ENCODE measurements at places on chromosomes 16 and 17.

DNA sequence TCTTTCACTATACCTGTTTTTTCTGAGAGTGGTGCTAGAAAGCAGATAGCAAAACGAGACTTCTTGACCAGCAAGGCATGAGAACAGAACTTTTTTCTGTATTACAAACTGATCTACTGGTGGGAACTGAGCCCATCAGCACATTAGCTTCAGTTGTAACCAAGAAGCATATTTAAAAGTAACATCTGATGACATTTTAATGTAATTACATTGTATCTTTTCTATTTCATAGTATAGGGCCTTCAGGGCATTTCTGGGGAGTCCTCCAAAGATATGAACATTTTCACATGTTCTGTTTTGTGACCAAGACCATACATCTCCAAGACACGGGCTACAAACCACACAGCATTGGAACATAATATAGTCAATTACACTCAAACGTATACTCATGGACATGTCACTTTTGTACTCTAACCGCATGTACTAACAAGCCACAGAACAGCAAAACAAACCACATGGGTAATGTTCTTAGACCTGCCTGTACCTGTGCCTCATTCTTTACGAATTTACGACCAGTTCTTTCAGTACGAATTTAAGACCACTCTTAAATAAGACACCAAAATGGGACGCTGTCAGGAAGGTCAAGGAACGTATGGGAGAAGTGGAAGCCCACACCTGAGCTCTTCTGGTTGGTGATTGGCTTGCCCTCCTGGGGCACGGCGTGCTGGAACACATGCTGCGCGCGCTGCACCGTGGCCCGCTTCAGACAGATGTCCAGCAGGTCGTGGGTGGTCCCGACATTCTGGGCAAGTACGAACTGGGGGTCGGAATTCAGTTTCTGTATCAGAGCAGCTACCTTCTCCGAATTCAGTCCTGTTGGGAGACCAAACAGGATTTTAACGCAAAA, 825 bp downstream of the BLMH start:
- DNase-seq, result no peak

- no peak for DNase-seq
These were observed 21.1 kb downstream of the NPTX1 start for GRCh38 chr17:80455336-80455710.

GRCh38 chr16:12145918-12146317, 169.4 kb downstream of the SNX29 start:
- DNase-seq, result no peak

DNA sequence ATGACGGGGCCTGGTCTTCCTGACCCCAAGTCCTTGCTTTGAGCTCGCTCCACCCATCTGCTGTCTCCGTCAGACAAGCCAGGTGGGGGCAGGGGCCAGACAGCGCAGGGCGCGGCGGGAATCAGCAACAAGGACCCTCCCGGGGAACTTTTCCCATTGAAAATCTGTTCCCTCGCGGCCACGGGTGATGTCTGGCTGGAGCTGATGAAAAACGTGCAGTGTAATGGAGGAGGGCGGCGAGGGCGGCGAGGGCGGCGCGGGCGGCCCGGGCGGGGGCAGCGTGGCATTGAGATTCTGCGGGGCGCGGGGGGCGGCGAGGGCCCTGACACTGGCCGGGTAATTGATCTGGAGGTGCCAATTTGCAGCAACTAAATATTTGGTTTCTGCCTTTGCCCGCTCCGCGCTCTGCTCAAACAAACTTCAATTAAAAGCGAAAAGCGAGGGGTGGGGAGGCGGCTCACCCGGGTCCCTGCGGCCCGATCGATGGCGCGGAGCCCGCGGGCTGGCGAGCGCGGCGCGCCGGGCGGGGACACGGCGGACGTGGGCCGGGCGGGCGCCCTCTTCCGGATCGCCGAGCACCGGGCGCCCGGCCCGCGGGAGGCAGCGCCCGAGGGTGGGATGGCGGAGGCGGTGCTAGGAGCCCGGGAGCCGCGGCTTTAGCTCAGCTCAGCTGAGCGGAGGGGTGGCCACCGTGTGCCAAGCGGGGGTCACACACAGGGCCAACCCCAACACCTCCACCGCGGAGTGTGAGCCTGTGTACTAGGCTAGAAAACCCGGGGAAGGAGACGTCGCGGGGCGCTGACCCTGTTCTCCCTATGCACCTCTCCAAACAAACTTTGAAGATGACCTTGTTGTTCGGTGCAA, 32.4 kb downstream of the DCAKD start:
- DNase-seq, result peak; percentile 75

- no peak for DNase-seq
These were observed 1.8 kb downstream of the LCAT start for GRCh38 chr16:67942200-67942509.

- DNase-seq, result no peak
These were observed 54.5 kb upstream of the MTSS2 start for GRCh38 chr16:70740174-70740913.

DNA sequence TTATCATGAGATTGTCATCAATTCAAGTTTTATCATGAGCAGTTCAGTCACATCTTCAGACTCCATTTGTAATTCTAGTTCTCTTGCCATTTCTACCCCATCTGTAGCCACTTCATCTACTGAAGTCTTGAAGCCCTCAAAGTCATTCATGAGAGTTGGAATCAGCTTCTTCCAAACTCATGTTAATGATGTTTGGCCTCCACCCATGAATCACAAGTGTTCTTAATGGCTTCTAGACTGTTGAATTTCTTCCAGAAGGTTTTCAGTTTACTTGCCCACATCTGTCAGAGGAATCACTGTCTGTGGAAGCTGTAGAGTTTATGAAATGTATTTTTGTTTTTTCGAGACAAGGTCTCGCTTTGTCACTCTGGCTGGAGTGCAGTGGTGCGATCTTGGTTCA, 16.0 kb downstream of the NSRP1 start:
- no peak for DNase-seq

DNA sequence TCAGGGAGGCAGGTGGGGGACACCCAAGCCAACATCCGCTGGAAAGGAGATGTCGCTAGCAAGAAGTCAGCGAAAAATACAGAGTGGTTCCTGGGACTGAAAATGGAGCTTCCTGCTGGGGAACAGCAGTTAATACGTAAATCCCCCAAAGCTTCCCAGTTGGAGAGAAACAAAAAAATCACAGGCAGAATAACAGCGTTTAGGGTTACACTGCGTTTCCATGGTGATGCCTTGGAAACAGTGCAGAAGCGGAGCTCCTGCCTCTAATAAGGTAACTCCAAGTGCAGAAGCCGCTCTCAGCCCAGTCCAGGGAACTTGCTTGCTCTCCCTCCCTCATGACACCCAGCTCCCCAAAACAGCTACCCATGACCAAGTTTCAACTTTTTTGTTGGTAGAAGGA, 73.4 kb downstream of the PLD6 start:
- DNase-seq, result no peak

DNA sequence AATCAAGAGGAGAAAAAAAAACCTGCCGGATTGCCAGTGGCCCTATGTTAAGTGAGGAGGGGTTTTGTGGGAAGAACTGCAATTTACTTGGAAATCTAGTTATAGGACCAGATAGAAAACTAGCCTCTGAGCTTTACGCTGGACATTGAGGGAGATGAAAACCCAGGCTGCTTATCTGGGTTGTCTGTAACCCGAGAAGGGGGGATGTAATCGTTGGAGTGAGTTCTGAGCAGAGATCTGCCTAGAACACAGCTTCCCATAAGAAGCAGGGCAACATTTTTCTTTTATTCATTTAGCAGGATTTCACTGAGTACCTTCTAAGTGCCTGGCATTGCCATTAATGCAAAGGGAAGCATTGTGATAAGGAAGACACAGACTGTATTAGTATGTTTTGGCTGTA, 70.6 kb downstream of the KATNIP start:
- no peak for DNase-seq

GRCh38 chr16:951660-952301, 19.0 kb downstream of the LMF1 start:
- DNase-seq, result no peak

- no peak for DNase-seq
These were observed 121.1 kb downstream of the CYLD start for GRCh38 chr16:50862818-50863643.

DNA sequence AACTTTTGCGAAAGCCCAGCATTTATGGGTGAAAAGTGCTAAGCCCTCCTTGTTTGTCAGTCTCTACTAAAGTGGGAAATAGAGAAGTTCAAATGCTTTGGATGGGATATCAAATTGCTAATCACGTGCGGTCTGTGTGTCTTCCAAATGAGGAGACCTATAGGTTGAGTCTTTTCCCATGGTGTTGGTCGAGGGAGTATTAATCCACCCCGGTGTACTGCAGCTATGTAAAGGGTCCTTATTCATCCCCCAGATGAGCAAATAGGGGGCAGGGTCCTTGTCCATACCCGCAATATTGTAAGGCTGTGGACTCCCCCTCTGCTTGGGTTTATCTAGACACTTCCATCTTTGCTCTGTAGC, 14.6 kb downstream of the KIAA0513 start:
- no peak for DNase-seq

DNA sequence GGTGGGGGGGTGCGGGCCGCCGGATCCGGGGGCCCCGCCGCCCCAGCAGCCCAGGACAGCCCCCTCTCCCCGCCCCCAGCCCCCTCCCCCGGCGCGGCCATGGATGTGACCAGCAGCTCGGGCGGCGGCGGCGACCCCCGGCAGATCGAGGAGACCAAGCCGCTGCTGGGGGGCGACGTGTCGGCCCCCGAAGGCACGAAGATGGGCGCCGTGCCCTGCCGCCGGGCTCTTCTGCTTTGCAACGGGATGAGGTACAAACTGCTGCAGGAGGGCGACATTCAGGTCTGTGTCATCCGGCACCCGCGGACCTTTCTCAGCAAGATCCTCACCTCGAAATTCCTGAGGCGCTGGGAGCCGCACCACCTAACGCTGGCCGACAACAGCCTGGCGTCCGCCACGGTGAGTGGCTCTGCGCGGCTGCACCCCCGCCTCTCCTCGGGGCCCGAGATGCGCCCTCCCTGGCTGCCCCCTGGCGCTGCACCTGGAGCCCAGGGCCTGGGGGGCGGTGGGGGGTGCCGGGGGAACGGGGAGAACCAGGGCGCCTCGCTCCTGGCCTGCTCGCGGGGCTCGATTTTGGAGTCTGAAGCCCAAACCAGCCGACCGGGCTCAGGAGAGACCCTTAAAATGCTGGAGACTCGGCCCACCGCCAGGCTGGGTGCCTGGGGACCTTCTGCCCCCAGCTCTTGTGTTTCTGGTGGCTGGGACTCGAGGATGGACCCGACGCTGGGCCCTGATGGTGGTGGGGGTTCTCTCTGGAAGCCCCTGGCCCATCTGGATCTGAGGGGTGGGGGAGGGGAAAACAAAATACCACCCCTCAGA, 744 bp downstream of the CMIP start:
- DNase-seq, result peak; percentile 69

GRCh38 chr16:84207879-84208278, 16.9 kb downstream of the ADAD2 start:
- no peak for DNase-seq

DNA sequence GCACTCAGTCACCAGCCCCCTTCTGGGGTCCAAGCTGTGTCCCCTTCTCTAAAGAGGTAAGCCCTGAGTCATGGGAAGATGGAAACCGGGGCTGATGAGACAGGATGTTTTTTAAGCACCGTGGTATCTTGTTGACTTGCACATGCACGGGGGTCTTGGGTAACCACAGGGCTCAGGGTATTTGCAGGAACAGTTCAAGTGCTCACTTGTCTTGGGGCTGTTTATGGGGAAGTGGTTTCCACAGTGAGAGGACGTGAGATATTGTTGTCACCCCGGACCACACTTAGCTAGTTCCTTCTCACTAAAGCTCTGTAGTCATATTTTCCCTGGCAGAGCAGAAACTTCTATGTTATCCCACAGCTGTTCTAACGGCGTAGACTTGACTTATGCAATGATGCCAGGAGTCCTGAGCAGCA, 7.7 kb downstream of the CCL3L1 start:
- no peak for DNase-seq

DNA sequence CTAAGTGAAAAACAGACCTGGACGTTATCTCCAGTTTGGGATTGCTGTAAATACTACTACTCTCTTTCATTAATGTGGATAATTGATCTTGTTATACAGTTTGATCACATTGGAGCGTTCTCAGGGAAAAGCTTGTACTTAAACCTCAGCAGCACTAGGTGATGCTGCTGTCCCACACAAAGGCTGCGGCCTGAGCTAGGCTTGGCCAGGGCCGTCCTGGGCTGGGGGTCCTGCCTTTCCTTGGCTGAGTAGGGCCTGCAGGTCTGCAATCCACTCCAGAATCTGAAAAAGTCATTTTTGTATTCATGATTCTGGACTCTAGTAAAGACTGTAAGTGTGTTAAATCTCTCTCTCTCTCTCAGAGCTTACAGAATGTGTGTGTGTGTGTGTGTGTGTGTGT, 23.7 kb upstream of the PMFBP1 start:
- DNase-seq, result no peak

DNA sequence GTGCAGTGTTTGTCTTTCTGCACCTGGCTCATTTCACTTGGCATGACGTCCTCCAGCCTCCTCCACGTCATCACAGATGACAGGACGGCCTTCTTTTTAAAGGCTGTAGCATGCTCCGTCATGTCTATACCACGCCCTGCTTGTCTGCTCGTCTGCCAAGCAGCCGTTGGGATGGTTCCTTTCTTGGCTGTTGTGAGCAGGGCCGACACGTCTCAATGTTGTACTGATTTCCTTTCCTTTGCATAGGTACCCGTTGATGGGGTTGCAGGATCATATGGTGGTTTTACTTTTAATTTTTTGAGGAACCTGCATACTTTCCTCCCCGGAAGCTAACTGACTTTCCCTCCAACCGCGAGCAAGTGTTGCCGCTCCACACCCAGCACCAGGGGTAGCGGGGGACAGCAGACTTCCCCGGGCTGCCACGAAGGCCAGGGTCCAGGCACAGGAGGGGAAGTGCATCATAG, 212.2 kb upstream of the ZNF469 start:
- DNase-seq, result no peak

GRCh38 chr16:50856991-50857390, 115.1 kb downstream of the CYLD start:
- DNase-seq, result no peak

DNA sequence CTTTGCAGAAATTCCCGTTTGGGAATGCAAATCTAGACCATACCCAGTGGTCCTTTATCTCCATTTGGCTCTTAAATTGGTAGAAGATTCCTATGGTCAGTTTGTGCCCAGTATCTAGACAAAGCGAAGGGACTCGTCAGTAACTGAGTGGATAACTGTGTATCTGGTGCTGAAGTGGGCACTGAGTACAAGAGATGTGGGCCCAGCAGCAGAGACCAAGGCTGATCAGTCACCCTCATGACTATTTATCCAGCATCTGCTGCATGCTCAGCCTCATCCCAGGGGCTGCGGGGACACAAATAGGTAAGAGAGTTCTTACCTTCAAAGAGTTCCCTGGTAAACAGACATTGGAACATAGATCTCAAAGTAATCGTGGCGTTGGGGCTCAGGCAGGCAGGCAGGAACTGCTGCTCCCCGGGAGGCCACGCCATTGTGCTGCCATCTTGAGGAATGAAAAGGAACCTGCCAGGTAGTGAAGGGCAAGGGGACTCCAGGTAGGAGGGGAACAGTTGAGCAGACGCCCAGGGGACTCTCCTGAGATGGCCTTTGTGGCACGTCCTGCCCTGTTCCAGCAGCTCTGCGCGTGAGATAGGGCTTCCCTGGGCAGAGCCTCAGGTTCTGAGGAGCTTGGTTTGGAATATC, 10.3 kb downstream of the NT5M start:
- no peak for DNase-seq
